ENCODE measurements at places on chromosomes 6 and 20.
A peak's percentile ranks its signal among the peaks of the same experiment; 100 is the strongest.

DNA sequence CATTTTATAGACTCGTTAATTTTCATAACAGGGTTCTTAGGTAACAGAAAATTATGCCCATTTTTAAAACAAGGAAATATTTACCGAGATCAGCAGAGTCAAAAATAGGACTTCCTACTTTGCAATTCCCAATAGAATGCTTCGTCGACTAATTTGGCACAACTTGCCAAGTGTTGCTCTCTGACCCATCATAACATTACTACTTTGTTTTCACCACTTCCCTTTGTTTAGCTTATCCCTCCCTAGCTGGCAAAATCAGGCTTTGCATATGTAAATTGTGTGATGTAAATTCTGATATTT is 914 bp upstream of the RANBP9 start:
- peak; percentile 30 for DNase-seq

DNA sequence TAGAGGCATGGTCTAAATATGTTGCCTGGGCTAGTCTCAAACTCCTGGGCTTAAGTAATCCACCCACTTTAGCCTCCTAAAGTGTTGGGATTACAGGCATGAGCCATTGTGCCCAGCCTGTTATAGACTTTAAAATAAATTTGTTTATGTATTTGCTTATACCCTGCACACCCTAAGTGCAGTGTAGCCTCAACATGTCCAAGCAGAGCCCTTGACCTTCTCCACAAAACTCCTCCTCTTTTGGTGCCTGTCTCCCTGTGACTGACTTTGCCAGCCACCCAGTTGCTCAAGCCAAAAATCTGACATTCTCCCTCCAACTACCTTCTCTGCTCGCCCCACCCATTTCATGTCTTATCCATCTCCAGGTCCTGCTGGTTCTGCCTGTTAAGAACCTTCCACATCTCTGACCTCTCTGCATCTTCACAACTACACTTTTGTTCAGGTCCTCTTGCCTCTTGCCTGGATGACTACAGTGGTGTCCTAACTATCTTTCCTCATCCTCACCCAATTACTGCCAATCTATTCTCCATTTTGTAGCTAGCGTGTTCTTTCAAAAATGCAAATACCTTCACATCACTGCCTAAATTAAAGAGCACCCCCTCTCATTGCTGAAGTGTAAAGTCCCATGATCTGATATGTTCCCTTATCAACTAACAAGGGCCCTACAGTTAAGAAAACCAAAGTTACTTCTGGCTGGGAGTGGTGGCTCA is 11.2 kb upstream of the KIFC1 start:
- DNase-seq = no peak

GRCh38 chr6:63352544-63353285 is 32.9 kb upstream of the LGSN start:
- peak; percentile 16 for DNase-seq

DNA sequence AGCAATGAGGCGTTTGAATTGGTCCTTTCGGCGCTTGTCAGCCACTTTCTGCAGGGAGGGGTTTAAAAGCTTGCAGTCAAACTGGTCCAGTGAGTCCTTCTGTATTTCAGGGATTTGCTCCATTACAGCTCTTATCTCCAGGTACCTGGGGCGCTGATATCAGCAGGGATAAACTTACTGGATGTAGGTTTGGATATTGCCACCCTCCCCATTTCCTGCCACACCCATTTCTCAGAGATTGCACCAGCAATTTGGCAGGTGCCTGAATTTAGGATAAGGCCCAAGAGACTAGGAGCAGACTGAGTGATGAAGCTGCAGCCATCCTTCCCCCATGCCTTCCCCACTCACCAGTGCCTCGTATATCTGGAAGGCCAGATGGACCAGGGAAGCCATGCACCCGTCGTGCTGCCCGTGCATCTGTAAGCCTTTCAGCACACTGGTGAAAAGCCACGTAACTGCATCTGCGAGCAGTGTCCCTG is 7.6 kb downstream of the POLR1C start:
- DNase-seq = no peak

DNA sequence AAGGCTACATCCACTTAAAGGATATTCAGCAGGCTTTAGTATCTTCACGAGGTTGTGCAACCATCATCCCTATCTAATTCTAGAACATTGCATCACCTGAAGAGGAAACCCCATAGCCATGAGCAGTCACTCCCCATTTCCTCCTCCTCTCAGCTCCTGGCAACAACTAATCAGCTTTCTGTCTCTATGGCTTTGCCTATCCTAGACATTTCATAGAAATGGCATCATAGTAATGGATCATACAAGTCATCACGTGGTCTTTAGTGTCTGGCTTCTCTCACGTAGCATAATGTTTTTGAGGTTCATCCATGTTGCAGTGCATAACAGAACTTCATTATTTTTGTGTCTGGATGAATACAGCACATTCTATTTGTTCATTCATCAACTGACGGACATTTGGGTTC is 20.5 kb downstream of the SNAI1 start:
- no peak for DNase-seq

DNA sequence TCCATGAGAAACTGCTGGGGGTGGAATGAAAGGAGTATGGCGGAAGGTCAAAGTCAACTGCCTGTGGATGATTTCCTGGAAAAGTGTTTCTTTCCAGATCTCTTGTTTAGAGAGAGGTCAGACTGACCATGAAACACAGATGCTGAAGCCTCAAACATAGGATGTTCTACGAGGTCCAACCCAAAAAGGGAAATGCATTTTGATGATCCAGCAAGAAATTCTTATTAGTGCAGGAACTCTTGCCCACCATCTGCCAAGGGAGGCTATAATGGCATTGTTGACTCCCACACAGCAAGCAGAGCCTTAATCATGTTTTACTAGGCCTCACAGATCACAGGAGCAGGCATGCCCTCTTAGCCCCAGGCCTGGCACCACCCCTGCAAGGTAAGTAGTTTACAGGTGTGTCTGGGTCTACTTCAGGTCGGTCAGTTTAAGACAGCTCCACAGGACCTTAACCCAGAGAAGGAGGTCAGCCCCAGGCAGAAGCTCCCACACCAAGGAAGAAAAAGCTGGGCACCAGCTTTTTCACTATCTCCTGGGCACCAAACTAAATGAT is 67.6 kb upstream of the CNKSR3 start:
- DNase-seq = no peak

DNA sequence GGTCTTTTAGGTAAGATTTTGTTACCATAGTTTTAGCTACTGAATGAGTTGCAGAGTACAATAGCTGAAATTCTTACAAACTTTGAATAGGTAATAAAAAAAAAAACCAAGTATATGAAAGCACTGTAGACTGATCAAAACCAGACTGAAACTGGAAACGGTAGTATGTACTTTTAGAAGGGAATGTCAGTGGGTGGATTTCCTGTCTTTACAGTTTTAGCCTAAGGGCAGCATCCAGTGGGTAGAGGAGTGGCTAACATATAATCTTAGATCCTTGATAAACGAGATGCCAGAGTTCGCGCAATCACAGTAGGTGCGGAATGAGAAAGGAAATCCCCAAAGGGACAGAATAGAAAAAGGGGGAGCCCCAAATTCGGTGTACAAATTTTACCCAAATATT is 385.9 kb upstream of the RUNX2 start:
- no peak for DNase-seq

- peak; percentile 51 for DNase-seq
Observed at GRCh38 chr6:44002593-44003344, 124.5 kb downstream of the MRPL14 start.

- DNase-seq = no peak
Observed at GRCh38 chr6:115932481-115932880, 128.2 kb downstream of the FRK start.

GRCh38 chr20:53905019-53905819 is 165.2 kb downstream of the BCAS1 start:
- DNase-seq = no peak

- DNase-seq = no peak
Observed at GRCh38 chr6:31114541-31114878, at the start of gene PSORS1C1. PSORS1C1 (plus strand) TSS chr6:31114800; CDS start chr6:31129633, 14,833 bp downstream.

- DNase-seq = no peak
Observed at GRCh38 chr20:22920898-22921297, 114.2 kb upstream of the SSTR4 start.

GRCh38 chr6:168018664-168019063 is 21.2 kb downstream of the KIF25 start:
- no peak for DNase-seq

- peak; percentile 83 for DNase-seq
Observed at GRCh38 chr6:27019651-27020552, 227.6 kb upstream of the PRSS16 start.

GRCh38 chr6:119328254-119328653 is 21.3 kb downstream of the MAN1A1 start:
- no peak for DNase-seq

DNA sequence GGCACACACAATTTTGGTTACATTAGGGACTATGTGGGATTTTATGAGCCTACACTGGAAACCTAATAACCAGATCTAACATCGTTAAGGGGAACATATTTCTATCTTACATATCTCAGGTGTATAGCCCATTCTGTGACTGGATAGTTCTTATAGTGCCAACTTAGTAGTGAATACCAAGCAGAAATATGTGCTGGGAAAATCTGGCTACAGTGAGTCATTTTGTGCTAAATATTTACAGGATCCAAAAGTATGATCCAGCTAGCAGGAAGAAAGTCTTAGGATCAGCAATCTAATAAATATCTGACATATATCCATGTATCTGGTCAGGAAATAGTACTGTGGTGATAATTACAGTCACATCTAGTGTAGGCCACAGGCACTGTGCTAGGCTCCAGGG is 94.6 kb upstream of the INSM1 start:
- no peak for DNase-seq

DNA sequence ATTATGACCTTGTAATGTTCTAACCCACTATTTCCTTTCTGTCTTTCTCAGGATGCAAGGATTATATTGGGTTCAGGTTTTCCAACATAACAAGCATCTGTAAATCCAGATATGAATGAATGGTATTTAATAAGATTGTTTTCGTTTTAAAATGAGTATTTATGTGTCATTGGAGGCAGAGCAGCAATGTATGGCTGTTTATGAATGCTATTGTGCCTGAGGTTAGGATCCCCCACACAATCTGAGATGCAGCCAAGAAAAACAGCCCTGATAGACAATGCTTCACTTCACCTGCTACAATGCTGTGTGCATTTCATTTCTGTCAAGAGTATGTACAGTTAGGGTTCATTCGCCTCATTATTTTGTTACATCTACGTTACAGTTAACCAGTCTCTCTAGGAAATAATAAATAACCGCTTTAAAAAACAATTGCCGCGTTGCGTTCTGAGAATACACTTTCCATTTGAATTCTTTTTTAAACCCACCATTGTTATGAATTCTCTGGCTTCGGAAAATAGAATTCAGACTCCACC is 19.6 kb downstream of the TFAP2A start:
- DNase-seq = no peak

DNA sequence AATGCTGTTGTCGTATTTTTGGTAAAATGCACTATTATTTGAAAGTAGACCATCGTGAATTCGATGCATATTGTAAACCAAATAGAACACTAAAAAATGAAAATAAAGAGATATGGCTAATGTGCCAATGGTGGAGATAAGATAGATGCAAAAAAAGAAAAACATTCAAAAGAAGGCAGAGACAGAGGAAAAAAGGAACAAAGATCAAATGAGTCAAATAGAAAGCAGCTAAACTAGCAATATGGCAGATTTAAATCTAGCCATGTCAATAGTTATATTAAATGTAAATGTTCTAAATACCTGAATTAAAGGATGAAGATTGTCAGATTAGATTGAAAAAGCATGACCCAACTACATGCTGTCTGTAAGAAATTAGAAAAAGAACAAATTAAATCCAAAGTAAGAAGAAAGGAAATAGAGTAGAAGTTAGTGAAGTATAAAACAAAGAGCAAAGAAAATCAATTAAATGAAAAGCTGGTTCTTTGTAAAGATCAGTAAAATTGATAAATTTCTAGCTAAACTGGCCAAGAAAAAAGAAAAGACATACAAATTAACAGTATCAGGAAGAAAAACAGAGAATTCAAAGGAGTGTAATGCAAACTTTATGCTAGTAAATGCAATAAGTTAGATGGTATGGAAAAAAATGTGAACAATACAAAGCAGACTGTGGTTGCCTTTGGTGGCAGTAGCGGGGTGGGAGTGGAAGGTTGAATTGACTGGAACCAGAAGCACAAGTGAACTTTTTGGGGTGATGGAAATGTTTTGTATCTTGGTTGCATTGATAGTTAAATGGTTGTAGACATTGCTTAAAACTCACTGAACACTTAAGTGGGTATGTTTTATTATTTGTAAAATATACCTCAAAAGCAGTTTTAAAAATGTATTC is 44.8 kb downstream of the PTPN1 start:
- DNase-seq = no peak

DNA sequence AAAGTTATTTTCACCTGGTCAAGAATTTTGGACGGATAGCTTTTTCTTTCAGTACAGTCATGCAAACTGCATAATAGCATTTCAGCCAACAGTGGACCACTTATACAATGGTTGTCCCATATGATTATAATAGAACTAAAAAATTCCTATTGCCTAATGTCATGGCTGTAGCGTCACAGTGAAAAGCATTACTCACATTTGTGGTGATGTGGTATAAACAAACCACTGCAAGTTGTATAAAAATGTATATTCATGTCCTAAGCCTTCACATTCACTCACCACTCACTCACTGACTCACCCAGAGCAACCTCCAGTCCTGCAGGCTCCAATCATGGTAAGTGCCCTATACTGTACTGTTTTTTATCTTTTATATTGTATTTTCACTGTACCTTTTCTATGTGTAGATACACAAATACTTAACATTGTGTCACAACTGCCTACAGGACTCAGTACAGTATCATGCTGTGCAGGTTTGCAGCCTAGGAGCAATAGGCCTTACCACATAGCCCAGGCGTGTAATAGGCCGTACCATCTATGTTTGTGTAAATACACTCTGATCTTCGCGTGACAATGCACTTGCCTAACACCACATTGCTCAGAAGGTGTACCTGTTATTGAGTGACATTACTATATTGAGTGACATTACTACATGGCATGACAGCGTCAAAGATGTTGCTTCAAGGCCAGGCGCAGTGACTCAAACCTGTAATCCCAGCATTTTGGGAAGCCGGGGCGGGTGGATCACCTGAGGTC is 17.9 kb downstream of the ABHD12 start:
- DNase-seq = no peak

GRCh38 chr20:33664085-33664761 is 2.1 kb downstream of the C20orf144 start:
- DNase-seq = no peak

GRCh38 chr6:100257793-100258395 is 206.8 kb downstream of the SIM1 start:
- no peak for DNase-seq

DNA sequence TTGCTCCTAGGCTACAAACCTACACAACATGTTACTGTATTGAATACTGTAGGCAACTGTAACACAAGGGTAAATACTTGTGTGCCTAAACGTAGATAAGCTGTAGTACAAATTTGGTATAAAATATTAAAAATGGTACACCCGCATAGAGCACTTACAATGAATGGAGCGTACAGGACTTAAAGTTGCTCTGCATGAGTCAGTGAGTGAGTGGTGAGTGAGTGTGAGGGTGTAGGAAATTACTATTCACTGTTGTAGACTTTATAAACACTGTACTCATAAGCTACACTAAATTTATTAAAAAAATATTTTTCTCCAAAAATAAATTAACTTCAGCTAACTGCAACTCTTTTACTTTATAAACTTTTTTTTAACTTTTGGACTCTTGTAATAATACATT is 391.6 kb downstream of the ADGRB3 start:
- DNase-seq = no peak

- DNase-seq = peak; percentile 19
Observed at GRCh38 chr6:79249136-79249535, 14.7 kb upstream of the HMGN3 start.
